Testis (tissue), 5 donors: ENCODE measurements at places on chromosomes 1 and 21. TPM values are rescaled to one million over a fixed set of nuclear protein-coding genes. Genes with fewer than 3 reads are reported as not detected.

DNA sequence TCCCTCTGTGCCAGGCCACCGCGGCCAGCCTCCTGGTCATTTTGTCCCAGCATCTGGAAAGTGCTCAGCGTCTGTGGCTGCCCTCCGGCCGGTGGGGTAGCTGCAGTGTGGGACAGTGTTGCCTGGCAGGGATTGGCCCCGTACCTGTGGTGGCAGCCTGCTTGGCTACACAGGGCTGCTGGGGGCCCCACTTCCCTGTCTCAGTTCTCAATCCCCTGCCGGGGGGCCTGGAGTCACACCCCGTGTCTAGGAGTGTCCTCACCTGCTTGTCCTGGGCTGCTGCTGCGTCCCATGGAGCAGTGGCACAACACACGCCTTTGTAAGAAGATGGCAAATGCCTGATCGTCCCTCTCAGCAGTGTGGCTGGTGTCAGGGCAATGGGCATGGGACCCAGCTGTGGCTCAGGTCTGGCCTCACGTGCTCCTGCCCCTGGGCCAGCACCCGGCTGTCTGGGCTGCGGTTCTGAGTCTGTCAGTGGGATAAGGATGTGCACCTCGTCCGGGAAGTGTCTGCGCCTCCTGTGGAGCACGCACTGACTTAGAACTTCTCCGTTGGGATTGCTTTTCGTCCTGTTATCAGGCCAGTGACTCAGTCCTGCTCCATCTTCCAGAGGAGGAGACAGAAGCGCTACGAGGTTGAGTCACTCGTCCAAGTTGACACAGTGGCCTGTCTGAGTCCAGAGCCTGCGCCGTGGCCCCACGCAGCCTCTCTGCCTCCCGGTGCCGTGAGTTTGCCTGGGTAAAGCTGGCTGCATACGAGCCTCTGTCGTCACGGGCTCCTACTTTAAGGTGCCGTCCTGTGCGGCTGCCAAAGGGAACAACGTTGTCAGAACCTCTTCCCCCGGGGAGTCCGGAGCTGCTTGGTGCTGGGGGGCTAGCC lies 41.0 kb downstream of the CRYAA start:
- peaks cover 5% of the 10 kb centered on the region for H3K4me1 ChIP-seq
- H3K36me3 ChIP-seq: no peaks in the 10 kb centered on the region
- H3K27me3 ChIP-seq: no peaks in the 10 kb centered on the region
- no peak overlapping the region for H3K27ac ChIP-seq
- H3K4me3 ChIP-seq: no peak overlapping the region
- DNase-seq: peak; percentile 12

S100A10 gene
- 364 TPM for polyA plus RNA-seq

DNA sequence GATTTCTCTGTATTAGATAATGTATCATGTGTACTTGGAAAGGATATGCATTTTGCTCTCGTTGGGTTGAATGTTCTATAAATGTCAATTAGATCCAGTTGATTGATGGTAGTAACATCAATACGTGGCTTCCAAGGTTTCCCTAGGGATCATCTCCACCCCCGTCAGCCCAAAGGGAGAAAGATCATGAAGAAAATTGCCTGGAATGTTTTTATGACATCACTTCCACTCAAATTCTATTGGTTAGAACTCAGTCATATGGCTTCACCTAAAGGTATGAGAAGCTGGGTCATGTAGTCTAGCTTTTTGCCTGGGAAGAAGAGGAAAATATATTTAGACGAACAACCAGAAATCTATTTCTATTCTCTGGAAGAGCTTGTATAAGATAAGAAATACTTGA lies at the start of gene C1orf185:
Gene C1orf185, plus strand, starts transcription at position 253 of the 400 bp plus-strand sequence. Its CDS starts 6 bp downstream, at position 259.
- no peak within 1 kb of the TSS for H3K4me3 ChIP-seq
- no peak for DNase-seq
- no peaks in the 10 kb centered on the region for H3K27me3 ChIP-seq
- H3K36me3 ChIP-seq: no peaks in the 10 kb centered on the region
- H3K27ac ChIP-seq: no peak within 1 kb of the TSS

- no peak overlapping the region for H3K27ac ChIP-seq
- no peak for DNase-seq
- no peak overlapping the region for H3K4me3 ChIP-seq
- no peaks in the 10 kb centered on the region for H3K27me3 ChIP-seq
These were observed 11.6 kb upstream of the PIGC start for GRCh38 chr1:172455451-172455850.

DNA sequence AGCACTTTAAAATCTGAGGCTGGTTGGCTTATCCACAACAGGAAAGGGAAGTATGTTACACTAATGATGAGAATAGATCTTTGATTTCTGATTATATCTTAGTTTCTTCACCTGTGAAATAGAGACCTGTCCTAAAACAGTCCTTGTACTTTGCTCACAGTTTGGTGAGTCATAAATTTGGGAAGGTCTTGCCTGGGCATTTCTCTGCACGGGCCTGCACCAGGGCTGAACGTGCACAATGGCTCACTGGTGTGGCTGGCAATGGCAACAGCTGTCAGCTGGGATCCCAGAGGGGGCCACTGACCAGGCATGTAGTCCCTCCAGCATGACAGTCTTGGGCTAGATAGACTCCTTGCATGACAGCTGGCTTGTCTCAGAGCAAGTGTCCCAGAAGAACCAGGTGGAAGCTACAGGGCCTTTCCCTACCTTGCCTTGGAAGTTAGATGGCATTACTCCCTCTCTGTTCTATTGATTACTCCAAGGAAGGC lies 367.4 kb downstream of the DISC1 start:
- H3K27me3 ChIP-seq: no peaks in the 10 kb centered on the region
- no peaks in the 10 kb centered on the region for H3K36me3 ChIP-seq
- no peak for DNase-seq
- H3K27ac ChIP-seq: no peak overlapping the region

DNA sequence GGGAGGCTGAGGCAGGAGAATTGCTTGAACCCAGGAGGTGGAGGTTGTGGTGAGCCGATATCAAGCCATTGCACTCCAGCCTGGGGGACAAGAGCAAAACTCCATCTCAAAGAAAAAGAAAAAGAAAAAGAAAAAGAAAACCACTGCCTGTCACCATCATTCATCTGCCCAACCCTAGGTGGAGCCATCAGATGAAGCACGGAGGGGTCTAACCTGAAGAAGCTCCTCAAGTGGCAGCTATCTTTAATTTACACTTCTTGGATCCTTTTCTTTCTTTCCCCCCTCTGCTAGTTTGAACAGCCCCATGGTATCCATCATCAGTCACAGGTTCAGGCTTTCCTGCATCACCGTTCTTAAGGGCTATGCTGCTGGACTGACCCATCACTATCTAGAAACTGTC lies 57.0 kb downstream of the PLEKHA6 start:
- H3K36me3 ChIP-seq: no peaks in the 10 kb centered on the region
- no peak overlapping the region for H3K4me3 ChIP-seq
- no peak for DNase-seq
- H3K27me3 ChIP-seq: no peaks in the 10 kb centered on the region

GRCh38 chr1:91819038-91819788 lies 66.7 kb downstream of the TGFBR3 start:
- H3K27me3 ChIP-seq: no peaks in the 10 kb centered on the region
- H3K36me3 ChIP-seq: no peaks in the 10 kb centered on the region
- peaks cover 37% of the 10 kb centered on the region for H3K4me1 ChIP-seq
- no peak overlapping the region for H3K4me3 ChIP-seq
- no peak for DNase-seq

- DNase-seq: no peak
- no peaks in the 10 kb centered on the region for H3K36me3 ChIP-seq
- no peaks in the 10 kb centered on the region for H3K4me1 ChIP-seq
- no peak overlapping the region for H3K27ac ChIP-seq
- H3K4me3 ChIP-seq: no peak overlapping the region
These were observed 29.0 kb upstream of the NTPCR start for GRCh38 chr1:232921381-232921780.

HSD11B1 gene
- 19.5 TPM for polyA plus RNA-seq

DNA sequence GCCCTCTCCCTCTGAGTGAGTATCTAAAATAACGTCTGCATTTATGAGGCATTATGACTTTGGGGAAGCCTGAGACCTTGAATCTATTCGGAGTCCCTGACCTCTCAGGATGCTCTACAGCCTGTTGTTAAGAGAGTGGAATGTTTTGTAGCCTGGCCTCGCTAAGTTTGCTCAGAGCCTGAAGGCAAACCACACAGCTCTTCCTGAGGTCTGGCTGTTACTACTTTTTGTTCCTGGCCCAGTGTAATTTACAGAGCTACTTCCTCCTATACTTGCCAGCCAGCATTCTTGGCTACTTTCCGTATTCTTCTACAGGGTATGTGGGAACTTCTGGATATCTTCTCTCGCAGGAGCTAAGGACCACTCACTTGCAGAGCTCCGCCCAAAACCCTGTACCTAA lies 3.6 kb upstream of the ZMYM4 start:
- no peaks in the 10 kb centered on the region for H3K36me3 ChIP-seq
- H3K27ac ChIP-seq: peak overlapping the region; percentile 67
- H3K4me3 ChIP-seq: no peak overlapping the region
- DNase-seq: peak; percentile 53

DNA sequence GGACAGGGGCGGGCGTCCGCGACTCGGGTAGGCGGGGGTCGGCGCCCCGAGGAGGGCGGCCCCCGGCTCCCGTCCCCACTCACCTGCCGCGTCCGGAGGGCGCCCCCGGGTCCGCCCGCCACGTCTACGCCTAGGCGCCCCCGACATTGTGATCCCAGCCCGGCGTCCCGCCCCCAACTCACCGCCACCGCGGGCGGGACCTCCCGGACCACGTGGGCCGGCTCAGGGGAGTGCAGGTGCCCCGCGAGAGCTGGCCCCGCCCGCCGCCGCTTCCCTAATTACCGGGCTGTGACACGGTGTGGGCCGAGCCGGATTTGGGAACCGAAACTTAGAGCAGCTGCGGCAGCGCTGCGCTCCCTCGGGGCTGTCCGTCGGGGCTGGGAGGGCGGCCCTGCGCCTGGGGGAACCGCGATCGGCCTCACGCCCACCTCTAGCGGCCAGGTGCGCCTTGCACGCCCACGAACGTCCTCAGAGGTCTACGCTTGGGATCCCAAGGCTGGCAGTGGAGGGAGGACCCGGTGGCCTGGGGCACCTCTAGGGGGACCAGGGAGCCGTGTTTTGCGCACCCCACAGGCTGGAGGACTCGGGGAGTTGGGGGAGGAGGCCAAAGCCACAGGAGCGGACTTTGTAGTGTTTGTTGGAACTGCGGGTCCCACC lies 521 bp upstream of the NADK start:
- DNase-seq: peak; percentile 66
- H3K27ac ChIP-seq: peak overlapping the region; percentile 91
- peak overlapping the region; percentile 77 for H3K4me3 ChIP-seq
- H3K36me3 ChIP-seq: no peaks in the 10 kb centered on the region

- DNase-seq: peak; percentile 18
- peaks cover 25% of the 10 kb centered on the region for H3K4me1 ChIP-seq
- H3K36me3 ChIP-seq: no peaks in the 10 kb centered on the region
- H3K27ac ChIP-seq: peak overlapping the region; percentile 73
These were observed 191.0 kb upstream of the VAMP3 start for GRCh38 chr1:7579831-7580804.

GRCh38 chr1:221182791-221183533 lies 303.7 kb downstream of the HLX start:
- H3K4me3 ChIP-seq: no peak overlapping the region
- H3K4me1 ChIP-seq: no peaks in the 10 kb centered on the region
- no peaks in the 10 kb centered on the region for H3K27me3 ChIP-seq
- H3K27ac ChIP-seq: no peak overlapping the region

GRCh38 chr1:92623187-92623778 lies 136.6 kb upstream of the GFI1 start:
- H3K27me3 ChIP-seq: no peaks in the 10 kb centered on the region
- H3K4me1 ChIP-seq: no peaks in the 10 kb centered on the region
- H3K4me3 ChIP-seq: no peak overlapping the region
- no peak for DNase-seq
- H3K27ac ChIP-seq: no peak overlapping the region

- H3K27me3 ChIP-seq: no peaks in the 10 kb centered on the region
- DNase-seq: no peak
- H3K4me1 ChIP-seq: peaks cover 29% of the 10 kb centered on the region
- no peaks in the 10 kb centered on the region for H3K36me3 ChIP-seq
These were observed 23.7 kb upstream of the NFIA start for GRCh38 chr1:61058483-61059245.

- no peak for DNase-seq
- H3K27ac ChIP-seq: no peak overlapping the region
- no peaks in the 10 kb centered on the region for H3K36me3 ChIP-seq
- H3K27me3 ChIP-seq: no peaks in the 10 kb centered on the region
- H3K4me1 ChIP-seq: no peaks in the 10 kb centered on the region
- no peak overlapping the region for H3K4me3 ChIP-seq
These were observed 148.1 kb upstream of the RUNX1 start for GRCh38 chr21:35197191-35197590.

- no peaks in the 10 kb centered on the region for H3K36me3 ChIP-seq
- H3K27ac ChIP-seq: no peak overlapping the region
- H3K4me1 ChIP-seq: no peaks in the 10 kb centered on the region
- H3K4me3 ChIP-seq: no peak overlapping the region
- H3K27me3 ChIP-seq: no peaks in the 10 kb centered on the region
These were observed 47.9 kb downstream of the RBM11 start for GRCh38 chr21:14263879-14264278.

DNA sequence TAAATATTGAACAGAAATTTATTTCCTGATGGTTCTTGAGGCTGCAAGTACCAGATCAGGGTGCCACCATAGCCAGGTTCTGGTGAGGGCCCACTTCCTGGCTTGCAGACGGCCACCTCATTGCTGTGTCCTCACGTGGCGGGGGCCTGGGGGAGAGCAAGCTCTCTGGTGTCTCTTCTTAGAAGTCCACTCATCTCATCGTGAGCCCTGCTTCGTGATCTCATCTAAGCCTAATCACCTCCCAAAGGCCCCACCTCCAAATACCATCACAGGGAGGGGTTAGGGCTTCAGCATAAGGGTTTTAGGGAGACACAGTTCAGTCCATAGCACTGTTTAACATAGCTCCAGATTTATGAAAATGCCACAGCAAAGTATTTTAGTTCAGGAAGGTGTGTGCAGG lies 119.7 kb downstream of the PRDM2 start:
- H3K4me1 ChIP-seq: peaks cover 2% of the 10 kb centered on the region
- H3K27me3 ChIP-seq: no peaks in the 10 kb centered on the region
- DNase-seq: peak; percentile 9
- no peak overlapping the region for H3K27ac ChIP-seq
